GM03348 (cell line): ENCODE measurements at places on chromosomes 12 and 14.

DNA sequence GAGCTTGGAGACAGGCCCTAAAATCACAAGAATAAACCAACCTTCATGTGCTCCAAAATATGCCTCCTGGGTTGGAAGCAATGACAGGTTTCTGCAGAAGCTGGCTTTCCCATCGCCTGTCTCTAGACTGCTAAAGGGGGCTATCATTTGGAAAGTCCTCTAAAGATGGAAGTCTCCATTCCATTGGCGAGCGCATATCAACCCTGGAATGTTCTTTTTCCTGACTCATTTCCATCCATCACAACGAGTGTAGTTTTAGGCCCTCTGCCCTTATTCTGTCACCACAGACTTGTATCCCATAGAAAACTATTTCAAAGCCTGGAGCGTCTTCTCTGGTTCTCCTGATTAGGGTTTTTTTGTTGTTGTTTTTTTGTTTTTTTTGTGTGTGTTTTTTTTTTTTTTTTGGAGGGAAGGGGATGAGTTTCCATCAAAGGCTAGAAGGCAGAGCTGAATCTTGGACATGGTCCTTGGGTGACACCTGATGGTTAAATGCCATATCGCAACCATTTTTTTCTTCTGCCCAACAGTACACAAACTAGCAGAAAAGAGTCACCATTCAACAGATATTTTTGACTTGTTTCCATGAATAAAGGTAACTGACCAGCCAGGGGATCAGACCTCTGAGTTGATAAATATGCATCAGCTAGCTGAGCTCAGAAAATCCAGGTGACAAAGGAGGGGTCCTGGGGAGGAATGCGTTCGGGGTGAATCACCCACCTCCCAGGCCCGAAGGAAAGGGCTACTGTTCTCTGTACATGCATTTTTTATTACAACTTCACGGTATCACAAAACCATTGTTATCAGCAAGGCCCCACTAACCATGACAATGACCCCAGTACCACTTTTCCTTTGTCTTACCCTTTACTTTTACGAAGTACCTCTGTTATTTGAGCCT is 40.5 kb downstream of the KCNA5 start:
- DNase-seq, result peak; percentile 77

DNA sequence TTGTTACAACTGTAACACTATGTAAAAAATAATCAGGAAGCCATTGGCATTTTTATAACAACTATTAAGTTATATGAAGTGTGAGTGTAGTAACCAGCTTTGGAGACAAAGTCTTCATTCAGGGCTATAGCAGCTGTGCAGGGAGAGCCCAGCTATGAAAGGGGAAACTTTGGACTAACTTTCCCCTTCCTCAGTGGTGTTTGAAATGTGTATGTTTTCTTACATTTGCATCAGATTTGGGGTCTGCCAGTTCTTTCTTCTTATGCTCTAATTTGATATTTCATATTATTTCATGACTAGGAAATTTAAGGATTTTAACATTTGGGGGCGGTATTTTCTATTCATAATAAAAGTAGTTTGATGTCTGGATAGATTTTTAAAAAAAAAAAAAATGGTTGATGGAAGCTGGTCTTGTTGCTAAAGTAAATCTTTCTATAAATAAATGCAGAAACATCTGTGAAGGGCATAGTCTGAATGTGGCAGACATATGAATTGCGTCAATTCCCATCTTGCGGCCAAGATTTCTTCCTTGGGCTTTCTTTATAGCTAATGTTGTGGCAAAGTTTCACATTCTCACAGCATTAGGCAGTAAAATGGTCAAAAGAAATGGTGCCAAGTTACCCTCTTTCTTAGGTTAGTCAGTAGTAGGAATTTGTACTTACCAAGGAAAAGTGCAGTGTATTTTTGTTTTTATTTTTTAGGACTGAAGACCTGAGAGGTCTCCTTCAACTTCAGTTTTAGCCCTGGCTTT is 35.6 kb downstream of the RASSF8 start:
- peak; percentile 66 for DNase-seq

DNA sequence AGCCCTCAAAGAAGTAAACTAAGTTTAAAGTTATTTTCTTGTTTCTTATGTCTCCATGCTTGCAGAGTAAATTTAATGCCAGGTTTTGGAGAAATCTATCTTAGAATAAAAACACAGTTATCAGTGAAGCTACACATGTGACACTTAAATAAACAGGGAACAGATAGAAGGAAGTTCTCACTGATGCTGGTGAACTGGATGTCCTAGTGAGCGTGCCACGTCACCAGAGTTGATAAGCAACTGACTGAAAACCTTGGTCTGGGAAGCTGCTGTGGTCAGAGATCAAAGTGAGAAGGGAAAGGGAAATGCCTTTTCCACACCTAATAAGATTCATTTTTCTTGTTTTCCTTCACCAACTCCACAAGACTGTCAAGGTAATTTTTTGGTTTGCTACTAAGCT is 74.8 kb upstream of the PCED1B start:
- no peak for DNase-seq

DNA sequence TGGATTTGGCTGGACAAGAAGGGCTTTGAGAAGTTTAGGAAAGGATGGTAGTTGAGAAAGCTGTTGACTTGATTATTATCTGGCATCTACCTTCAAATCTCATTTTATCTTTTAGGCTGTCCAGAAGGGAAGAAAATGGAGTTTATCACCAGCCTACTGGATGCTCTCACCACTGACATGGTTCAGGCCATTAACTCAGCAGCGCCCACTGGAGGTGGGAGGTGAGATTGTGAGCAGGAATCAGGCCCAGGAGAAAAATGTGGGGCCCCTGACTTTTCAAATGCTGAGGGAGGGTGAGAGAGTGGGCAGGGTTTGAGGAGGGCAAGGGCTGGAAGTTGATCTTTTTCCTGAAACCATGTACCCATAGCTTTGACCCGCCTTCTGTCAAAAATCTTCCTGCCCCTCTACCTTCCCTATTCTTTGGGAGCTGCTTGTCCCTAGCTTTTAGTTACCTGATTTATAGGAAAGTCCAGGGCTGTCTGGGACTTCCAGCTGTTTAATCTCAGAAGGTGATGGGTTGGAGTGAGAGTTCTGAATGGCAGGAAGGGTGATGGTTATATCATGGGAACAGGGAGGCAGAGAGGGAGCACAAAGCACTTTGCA is 134.2 kb downstream of the SMOC1 start:
- no peak for DNase-seq

DNA sequence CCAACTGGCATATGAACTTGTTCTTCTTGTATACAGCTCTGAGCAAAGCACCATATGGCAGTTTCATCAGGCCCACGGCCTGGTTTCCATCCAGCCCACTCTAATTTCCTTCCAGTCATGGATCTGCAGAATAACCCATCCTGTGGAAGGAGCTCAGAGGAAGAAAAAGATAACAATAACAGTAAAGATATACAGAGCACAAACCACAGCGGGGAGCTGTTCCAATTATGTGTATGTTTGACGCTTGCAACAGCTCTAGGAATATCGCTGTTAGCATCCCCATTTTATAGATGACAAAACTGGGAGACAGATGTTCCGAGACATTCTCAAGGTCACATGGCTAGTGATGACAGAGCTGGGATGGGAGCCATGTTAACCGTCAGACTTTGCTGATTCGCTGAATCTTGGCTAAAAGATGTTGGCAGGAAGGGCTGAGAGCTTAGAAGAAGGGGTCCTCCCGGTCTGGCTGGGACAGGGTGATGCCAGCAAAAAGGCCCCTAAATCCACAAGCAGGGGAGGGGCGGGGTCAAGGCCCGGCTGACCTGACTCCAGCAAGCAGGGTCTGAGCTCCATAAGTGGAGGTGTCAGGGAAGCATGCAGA is 34.4 kb upstream of the CIPC start:
- no peak for DNase-seq

DNA sequence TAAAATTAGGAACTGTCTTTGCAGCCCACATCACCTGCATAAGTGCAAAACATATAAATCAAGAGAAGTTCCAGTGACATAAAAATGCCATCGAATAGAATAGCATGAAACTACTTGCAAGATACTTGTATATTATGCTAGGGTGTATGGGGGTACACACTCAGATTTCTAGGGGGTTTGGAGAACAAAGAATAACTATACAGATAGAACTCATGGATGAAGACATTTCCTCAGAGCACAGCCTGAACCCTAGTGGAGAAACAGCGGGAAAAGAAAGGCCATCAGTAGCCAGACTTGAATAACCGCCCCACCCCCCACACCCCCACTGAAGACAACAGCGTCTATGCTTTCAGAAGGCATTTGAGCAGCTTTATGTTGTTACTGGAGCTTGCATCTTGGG is 425.8 kb downstream of the NPAS3 start:
- DNase-seq, result no peak

DNA sequence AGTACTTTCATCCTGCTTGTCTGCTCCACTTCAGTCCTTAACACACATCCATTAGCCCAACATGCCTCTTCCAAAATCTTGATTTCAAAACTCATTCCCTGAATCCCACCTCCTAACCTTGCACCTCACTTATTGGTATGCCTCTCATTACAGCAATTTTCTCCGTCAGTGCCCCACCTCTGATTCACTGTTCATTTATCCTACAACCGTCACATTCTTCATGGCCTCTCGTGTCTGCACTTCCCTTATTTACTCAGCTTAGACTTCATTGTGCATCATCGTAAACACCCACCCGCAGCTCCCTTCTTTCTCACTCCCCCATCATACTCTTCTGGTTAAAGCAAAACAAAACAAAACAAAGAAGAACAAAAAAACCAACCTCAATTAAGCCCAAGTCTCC is 160.6 kb upstream of the HMGA2 start:
- DNase-seq, result no peak
